ENCODE measurements at places on chromosomes 1 and 21.

GRCh38 chr21:36636016-36636415, 62.9 kb upstream of the SIM2 start:
- DNase-seq: no peak

- no peak for DNase-seq
Measured at GRCh38 chr1:171247501-171247900, 793 bp upstream of the FMO1 start.

GRCh38 chr1:42017259-42017658, 98.5 kb upstream of the HIVEP3 start:
- DNase-seq: no peak

GRCh38 chr1:151989211-151989862, 4.3 kb downstream of the S100A10 start:
- no peak for DNase-seq

GRCh38 chr1:211331011-211331709, 4.5 kb downstream of the TRAF5 start:
- DNase-seq: no peak

DNA sequence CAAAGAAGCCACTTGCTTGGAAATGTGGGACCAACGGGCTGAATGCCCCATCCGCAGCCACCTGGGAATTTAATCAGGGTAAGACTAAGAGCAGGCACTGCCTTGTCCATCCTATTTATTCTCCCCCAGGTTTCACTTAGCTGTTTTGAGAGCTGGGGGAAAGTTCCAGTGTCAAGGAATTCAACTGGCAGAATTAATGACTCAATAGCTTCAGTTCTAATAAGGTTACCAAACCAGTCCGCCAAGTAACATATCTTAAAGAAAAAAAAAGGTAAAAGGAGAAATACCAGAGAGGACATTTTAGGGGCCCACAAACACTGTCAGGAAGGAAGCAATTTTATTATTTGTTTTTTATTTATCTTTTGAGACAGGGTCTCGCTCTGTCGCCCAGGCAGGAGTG, 157.6 kb upstream of the SOD1 start:
- DNase-seq: no peak

GRCh38 chr1:38608202-38608864, 251.2 kb downstream of the RRAGC start:
- peak; percentile 93 for DNase-seq

- no peak for DNase-seq
Measured at GRCh38 chr1:93178418-93178817, 1.8 kb downstream of the TMED5 start.

Measured in ELF-1 (cell line).